CD4-positive, alpha-beta T cell treated with Interleukin-17A for 1 hour (primary cell): ENCODE measurements at places on chromosomes 1 and 21.
A peak's percentile ranks its signal among the peaks of the same experiment; 100 is the strongest.

- no peak for DNase-seq
Measured at GRCh38 chr1:28578696-28579218, 13.3 kb upstream of the RAB42 start.

DNA sequence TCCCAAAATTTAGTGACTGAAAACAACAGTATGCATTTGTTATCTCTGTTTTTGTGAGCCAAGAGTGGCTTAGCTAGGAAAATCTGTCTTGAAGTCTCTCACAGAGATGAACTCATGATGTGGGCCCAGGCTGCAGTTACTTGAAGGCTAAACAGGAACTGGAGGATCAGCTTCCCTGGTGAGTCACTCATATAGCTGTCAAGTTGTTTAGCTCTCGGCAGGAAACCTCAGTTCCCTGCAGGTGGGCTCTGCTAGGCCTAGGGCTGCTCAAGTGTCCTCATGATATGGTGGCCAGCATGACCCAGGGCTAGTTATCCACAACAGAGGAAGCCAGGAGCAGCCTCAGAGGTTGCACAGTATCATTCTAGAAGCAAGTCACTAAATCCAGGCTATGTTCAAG lies 30.2 kb upstream of the DDX59 start:
- DNase-seq, result no peak

DNA sequence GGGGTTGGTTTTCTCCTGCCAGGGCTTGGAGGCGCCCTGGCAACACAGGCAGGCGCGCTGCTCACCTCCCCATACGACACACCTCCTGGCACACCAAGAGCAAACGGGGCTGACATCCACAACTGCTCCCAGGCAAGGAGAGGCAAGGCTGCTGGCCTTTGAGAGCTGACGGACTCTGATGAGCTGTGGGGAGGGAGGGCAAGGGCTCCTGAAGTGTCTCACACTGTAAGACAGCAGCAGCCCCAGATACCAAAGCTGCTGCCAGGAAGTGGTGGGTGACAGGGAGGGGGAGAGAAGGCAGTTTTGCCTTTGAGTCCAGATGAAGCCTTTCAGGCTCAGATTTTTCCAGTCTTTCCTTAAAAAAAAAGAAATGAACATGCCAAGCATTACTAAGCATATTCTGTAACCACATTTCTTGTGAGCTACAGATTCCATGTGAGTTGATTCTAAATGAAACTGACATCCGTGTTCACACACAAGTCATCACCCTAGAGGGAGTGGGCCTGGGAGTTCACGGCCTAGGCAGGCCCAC lies 24.3 kb downstream of the PGBD5 start:
- DNase-seq, result no peak

GRCh38 chr1:41672173-41672572 lies 187.7 kb upstream of the EDN2 start:
- no peak for DNase-seq

GRCh38 chr1:27491748-27492700 lies 2.1 kb upstream of the WASF2 start:
- no peak for DNase-seq

- DNase-seq, result no peak
Measured at GRCh38 chr1:227777156-227777555, 38.3 kb upstream of the PRSS38 start.

- DNase-seq, result no peak
Measured at GRCh38 chr1:229440851-229441537, 7.1 kb upstream of the ACTA1 start.

DNA sequence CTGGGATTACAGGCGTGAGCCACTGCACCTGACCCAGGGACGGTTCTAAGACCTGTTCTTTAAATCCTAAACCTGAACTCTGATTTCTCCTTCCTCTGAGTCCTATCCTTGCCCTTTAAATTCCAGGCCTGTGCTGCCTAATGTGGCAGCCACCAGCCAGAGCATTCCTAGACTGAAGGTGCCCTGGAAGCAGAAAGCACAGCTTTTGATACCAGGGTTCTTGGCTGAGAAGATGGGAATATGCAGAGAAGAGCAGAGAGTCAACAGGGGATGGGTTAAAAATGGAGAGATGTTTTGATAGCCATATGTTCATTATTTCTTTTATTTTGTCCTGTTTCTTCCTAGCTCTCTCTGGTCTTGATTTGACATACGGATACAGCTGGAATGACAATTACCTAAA lies 49.7 kb downstream of the RYR2 start:
- no peak for DNase-seq

DNA sequence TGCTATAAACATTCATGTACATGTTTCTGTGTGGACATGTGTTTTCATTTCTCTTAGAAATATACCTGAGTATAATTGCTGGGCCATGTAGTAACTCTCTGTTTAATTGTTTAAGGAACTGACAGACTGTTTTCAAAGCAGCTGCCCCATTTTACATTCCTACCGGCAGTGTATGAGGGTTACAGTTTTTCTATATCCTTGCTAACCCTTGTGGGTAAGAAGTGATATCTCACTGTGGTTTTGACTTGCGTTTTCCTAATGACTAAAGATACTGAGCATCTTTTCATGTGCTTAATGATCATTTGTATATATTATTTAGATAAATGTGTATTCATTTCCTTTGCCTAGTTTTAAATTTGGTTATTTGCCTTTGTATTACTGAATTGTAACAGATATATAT lies 81.7 kb downstream of the DNM3 start:
- DNase-seq, result no peak

DNA sequence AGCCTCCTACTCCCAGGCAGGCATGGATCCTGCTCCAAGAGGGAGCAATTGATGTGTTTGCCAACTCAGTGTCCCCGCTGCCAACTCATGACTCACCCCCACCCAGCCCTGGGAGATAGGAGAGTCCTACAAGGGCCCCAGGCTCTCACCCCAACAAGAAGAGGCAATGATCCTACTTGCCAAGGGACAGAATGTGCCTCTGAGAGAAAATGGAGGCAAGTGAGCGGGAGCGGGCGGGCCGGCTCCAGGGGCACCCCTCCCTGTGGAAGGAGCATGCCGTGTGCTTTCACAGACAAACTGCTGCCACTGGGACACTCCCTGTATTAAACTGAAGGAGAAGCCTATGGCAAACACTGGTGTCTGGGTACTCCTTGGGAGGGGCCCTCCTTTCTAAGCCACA lies 16.7 kb downstream of the PKP1 start:
- DNase-seq, result no peak

DNA sequence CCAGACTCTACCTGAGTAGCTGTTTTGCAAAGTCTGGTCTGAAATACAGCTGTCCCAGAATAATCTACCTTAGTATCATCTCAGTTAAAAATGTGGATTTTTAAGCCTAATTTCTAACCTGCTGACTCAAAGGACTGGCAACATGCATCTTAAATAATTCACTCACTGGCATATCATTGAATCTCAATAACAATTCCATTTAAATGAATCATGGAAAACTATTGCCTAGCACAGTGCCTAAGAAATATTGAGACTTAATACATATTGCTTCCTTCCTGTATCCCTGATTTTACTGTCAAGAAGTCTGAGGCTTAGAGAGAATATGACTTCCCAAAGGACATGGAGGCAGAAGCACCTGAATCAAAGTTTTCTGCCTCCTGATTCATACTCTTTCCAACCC lies 3.1 kb downstream of the CCDC190 start:
- DNase-seq, result no peak

- DNase-seq, result no peak
Measured at GRCh38 chr1:173415905-173416450, 61.2 kb upstream of the PRDX6 start.

- no peak for DNase-seq
Measured at GRCh38 chr1:226475142-226475511, 67.2 kb upstream of the PARP1 start.

GRCh38 chr1:89356658-89357400 lies 7.0 kb upstream of the GBP6 start:
- no peak for DNase-seq

- no peak for DNase-seq
Measured at GRCh38 chr21:44018127-44018526, 6.0 kb downstream of the TRAPPC10 start.

- DNase-seq, result no peak
Measured at GRCh38 chr1:54159733-54160316, 7.0 kb upstream of the CDCP2 start.

DNA sequence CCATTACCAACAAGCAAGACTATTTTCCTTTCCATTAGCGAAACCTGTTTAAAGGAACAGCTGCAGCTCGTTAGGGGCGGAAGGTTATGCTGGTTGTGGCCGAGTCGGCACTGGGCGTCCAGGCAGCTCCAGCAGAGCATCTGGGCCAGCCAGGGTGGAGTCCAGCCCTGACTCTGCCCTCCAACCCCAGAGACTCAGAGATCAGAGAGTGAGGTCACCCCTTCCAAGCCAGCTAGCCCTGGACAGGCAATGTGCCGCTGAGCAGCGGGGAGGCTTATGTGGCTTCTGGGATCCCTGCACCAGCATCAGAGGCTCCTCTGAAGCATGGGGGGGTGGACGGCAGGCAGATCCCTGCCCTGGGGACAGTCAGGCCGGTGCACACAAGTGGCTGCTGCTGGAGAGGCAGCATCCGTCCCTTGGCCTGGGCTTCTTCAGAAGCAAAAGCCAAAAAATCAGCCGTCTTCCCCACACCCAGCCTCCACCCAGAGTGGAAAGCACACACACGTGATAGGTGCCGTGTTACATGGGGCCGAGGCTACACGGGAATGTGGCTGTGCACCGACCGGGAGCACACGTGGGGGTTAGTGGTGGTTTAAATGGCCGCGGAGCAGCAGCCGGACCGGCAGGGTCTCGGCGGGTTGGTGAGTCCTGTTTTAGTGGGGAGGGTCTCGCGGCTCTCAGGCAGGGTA lies 30.1 kb downstream of the SLC66A1 start:
- no peak for DNase-seq

GRCh38 chr1:43572538-43572937 lies 41.9 kb downstream of the PTPRF start:
- DNase-seq, result no peak

- no peak for DNase-seq
Measured at GRCh38 chr1:31690921-31691320, 12.9 kb downstream of the COL16A1 start.

- no peak for DNase-seq
Measured at GRCh38 chr1:43991200-43991475, 261 bp upstream of the CCDC24 start.

DNA sequence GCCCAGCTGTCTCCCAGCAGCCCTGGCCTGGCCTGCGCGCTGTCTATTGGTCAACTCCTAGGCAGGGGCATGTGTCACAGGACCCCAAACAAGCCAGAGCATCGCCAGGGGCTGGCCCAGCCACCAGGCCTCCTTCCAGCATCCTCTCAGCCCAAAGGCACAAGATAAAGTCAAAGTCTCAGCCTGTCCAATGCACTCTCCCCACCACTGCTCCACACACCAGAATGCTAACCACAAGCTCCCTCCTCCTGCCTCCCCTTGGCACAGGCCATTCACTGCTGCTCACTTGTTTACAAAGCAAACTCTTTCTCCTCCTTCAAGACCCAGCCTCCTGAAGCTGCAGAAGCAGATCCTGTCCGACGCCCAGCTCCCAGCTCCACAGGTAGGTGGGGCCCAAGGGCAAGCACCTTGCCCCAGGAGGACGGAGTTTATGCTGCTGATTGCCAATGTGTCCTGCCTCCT lies 133.4 kb downstream of the DMRTB1 start:
- no peak for DNase-seq

GRCh38 chr1:160672789-160673695 lies 26.2 kb upstream of the SLAMF1 start:
- DNase-seq, result peak; percentile 41

GRCh38 chr1:167706931-167707877 lies 14.6 kb upstream of the MPZL1 start:
- no peak for DNase-seq

DNA sequence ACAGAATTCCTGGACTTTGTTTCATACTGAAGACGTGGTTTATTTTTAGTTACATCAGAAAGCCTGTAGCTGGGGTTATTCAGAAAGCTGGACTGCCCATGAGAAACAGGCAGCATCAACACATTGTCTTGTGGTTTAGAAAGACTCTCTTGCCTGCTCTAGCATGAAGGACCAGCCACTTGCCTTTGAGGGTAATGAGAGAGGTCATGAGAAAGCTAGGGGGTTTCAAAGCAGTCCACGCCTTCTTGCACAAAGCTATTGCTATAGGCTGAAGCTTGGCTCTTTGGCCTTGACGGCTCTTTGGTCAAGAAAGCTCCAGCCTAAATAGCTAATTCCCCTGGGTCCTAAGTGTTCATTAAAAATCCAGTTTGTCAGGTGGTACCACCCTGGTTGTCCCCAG lies 208.1 kb downstream of the PRDM2 start:
- no peak for DNase-seq

DNA sequence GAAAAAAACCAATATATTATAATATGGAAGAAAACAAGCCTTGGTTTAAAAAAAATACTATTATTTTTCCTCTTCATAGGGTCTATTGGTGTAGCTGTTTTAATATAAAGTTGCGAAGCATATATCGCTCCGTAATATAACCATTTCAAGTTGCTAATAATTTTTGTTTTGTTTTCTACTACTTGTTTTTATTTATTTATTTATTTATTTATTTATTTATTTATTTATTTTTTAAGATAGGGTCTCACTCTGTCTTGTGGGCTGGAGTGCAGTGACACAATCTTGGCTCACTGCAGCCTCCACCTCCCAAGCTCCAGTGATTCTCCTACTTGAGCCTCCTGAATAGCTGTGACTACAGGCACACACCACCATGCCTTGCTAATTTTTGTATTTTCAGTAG lies 46.4 kb downstream of the PRDM2 start:
- no peak for DNase-seq

GRCh38 chr1:67807282-67807681 lies 26.0 kb downstream of the GNG12 start:
- DNase-seq, result no peak

GRCh38 chr1:26079178-26079563 lies 11.7 kb upstream of the TRIM63 start:
- DNase-seq, result no peak
